ENCODE measurements at places on chromosomes 16 and 17.

DNA sequence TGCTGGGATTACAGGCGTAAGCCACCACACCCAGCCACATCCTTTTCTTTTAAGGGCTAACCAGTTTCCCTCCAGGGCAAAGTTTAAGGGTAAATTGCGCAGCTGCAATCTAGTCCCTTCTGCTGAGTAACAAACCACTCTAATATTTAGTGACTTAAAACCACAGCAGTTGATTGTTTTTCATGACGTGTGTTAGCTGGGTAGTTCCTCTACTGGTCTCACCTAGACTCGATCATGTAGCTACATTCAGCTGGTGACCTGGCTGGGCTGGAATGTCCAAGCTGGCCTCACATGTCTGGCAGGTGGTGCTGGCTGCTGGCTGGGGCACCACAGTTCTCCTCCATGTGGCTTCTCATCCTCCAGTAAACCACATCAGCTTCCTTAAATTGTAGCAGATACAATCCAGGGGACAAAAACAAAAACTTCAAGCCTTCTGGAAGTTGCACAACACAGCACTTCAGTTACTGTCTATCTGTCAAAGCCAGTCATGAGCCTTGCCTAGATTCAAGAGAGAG is 75.5 kb downstream of the GPRC5B start:
- DNase-seq: no peak

DNA sequence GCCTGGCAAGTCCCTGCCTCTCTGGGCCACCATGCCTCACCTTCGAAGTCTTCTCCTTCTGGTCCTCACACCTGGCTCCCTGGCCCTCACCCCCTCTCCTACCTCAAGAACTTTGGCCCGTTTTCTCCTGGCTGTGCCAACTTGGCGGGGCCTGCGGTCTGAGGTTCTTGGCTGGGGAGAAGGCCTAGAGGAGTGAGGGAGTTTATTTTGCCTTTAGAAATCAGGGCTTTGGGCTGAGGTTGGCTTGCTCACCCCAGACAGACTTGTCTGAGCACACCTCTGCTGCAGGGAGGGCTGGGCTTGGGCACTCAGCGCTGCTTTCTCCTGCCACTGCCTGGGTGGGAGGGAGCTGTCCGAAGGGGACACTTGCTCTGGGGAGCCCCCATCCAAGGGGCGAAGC is 23.3 kb upstream of the TAC4 start:
- DNase-seq: no peak

DNA sequence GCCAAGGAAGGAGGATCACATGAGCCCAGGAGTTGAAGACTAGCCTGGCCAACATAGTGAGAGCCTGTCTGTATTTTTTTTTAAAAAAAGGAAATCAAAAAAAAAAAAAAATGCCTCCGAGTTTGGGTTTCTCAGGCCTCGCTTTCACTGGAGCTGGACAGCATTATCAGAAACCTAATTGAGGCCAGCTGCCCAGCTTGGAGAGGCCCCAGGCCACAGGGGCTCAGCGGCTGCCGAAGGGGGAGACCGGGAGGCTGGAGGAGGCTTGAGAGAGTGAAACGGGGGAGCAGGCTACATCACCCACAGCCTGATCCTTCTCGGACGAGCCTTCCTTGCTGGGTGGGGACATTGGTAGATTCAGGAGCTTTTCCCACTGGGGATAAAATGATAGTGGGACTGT is 5.1 kb downstream of the TTYH2 start:
- DNase-seq: no peak

DNA sequence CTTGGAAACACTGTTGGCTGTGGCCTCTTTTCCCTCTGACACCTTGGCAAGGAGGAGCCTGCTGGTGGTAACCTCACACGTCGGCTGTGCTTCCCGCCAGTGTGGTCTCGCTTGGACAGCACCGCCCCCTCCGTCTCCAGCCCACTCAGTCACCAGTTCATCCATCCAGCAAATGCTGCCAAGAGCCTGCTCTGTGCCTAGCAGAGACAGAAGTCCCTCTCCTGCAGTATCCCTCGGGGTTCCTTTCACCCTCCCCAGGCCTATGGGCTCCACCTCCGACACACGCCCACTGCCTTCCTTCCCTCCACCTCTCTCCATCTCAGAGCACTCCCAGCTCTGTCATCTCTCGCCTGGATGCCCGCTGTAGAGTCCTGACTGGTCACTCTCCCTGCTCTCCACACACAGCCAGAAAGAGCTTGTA is 12.3 kb downstream of the CACNG4 start:
- peak; percentile 82 for DNase-seq

DNA sequence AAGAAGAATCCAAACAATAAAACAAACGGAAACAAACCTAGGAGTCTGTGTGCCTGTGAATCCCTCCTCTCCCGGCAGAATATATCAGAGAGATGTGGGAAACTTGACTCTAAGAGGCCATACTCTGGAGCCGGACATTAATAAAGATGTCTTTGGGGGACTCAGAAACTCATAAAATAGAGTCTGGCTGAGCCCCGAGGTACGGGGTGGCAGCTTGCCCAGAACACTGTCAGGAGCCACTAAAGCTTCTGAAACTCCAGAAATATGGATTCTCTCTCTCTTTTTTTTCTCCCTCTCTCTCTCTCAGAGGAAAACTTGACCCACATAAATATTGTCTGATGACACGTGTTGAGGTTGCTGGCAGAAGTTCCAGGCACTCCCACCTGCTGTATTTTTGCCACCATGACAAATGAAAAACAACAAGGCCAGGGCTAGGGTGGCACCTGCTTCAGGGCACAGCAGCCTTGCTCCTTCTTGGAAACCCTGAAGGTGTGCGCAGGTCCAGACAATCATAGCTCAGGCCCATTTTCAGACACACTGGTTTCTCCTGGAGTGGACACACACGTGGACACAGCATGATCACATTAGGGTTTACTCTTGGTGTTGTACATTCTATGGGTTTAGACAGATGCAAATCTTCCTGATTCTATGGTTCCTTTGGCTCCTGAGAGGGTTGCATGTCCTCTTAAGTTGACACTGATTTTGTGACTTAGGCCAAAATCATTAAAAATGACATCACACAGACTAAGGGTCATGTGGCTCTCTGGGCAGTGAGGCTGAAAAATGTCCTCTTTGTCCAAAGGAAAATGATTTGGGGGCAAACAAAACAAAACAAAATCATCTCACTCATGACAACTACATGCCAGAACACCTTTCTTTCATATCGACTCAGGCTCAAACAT is 282.6 kb upstream of the IRX3 start:
- DNase-seq: no peak

- DNase-seq: no peak
Observed at GRCh38 chr16:78434401-78434800, 334.9 kb downstream of the WWOX start.

GRCh38 chr16:73949574-73950320 is 346.9 kb upstream of the PSMD7 start:
- DNase-seq: no peak

DNA sequence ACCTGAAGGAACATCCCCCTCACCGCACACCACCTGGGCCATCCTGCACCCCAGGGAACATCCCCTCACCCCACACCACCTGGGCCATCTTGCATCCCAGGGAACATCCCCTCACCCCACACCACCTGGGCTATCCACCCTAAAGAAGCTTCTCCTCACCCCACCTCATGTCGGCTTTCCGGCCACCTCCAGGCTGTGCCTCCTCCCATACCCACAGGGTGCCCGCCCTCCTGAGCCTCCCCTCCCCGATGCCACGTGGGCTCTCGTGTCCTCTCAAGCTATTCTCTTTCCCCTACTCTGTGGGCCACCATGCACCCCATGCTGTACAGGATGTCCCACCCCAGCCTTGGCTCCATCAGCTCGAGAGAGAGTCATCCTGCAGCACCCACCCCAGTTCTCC is 18.0 kb downstream of the MYLK3 start:
- no peak for DNase-seq

DNA sequence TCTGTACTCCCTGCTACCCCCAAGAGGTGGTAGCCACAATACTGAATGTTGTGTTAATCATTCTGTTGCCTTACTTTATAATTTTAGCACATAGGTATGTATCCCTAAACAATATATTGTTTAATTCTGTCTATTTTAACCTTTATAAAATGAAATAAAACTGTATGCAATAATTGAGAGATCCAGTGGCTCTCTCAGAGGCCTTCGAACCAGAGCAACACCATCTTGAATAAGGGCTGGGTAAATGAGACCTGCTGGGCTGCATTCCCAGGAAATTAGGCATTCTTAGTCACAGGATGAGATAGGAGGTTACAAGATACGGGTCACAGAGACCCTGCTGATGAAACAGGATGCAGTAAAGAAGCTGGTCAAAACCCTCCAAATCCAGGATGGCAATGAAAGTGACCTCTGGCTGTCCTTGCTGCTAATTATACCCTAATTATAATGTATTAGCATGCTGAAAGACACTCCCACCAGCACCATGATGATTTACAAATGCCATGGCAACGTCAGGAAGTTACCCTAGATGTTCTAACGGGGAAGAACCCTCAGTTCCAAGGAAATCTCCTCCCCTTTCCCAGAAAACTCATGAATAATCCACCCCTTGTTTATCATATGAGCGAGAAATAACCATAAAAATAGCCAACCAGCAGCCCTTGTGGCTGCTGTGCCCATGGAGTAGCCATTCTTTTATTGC is 2.0 kb upstream of the CANT1 start:
- no peak for DNase-seq

DNA sequence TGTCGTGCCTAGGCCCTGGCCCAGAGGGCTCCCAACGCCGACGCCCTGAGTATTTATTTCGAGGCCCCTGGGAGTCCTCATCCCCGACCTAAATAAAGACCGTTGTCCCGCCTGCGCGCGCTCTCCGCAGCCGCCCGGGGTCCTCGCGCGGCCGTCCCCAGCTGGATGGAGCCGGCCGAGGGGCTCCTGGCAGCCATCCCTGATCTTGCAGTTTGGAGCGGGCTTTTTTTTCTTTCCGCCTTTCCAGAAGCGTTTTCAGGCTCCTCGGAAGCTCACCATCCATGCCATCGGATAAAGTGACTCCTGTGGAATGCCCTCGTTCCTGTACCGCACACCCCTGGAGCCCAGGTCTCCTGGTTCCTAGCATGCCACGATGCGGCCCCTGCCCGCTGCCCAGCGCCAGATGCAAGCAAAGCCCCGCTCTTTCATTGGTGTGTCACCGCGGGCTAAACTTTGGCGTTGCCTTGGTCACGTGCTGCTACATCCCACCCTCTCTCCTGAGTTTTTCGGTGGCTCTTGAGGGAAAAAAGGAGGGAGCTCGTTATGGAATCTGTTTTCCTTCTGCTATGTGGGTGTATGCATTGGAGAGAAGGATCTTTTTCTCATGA is 716 bp downstream of the TMEM94 start:
- peak; percentile 50 for DNase-seq

GRCh38 chr17:4175921-4176807 is 33.2 kb downstream of the CYB5D2 start:
- no peak for DNase-seq

GRCh38 chr16:67825119-67825518 is 17.0 kb upstream of the THAP11 start:
- no peak for DNase-seq

DNA sequence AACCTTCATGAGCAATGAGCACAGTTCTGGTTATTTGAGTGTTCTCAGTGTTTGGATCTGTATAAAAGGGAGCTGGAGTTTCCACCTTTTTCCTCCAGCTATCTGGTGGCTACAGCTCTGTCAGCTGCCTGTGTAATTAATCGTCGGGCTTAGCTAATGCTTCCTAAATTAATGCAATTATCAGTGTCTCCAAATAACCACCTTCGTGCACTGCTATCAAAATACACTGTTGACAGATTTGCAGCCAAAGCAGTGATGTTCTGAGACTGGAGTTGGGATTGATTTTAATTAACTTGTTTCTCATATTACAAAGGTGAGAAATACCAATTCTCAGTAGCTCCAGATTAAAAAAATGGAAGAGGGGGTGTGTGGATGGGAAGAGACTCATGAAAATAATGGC is 325.8 kb downstream of the CBLN1 start:
- DNase-seq: no peak

DNA sequence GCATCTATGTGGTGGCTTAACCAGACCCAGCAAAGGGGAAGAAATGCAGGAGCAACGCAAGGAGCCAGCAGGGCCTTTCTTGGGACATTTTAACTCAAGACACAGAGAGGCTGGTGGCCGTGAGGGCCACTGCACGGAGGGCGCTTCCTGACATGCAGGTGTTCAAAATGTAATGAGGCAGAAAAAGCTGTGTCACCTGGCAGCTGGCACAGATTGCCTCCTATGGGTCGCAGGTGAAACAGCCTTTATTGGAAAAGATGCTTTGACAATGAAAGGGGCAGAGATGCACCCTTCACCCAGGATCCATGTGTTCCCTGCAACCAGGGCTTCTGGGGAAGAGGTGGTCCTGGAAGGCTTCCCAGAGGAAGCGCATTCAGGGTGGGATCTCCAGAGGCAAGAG is 219.3 kb downstream of the XYLT1 start:
- DNase-seq: no peak

DNA sequence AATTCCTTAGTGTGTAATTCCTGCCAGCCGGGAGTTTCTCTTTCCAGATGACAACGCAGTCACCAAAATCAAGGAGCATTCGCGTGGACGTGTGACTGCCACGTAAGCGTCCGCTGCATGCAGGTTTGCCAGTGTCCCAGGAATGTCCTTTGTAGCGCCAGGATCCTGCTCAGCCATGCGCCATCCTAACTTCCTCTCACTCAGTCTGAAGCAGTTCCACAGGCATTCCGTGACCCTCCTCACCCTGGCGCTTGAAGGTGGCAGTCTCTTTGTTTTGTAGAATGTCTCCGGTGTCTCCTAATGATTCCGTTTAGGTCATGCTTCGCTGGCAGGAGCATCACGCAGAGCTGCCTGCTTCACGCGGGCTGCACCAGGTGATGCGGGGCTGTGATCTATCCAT is 88.6 kb downstream of the RPTOR start:
- no peak for DNase-seq

- no peak for DNase-seq
Observed at GRCh38 chr17:82816358-82816757, 23.5 kb downstream of the ZNF750 start.

- no peak for DNase-seq
Observed at GRCh38 chr17:68704871-68705713, 103.9 kb upstream of the FAM20A start.

GRCh38 chr16:10938321-10938720 is 3.9 kb downstream of the DEXI start:
- DNase-seq: no peak

- no peak for DNase-seq
Observed at GRCh38 chr17:6429266-6429665, 5.7 kb downstream of the AIPL1 start.

DNA sequence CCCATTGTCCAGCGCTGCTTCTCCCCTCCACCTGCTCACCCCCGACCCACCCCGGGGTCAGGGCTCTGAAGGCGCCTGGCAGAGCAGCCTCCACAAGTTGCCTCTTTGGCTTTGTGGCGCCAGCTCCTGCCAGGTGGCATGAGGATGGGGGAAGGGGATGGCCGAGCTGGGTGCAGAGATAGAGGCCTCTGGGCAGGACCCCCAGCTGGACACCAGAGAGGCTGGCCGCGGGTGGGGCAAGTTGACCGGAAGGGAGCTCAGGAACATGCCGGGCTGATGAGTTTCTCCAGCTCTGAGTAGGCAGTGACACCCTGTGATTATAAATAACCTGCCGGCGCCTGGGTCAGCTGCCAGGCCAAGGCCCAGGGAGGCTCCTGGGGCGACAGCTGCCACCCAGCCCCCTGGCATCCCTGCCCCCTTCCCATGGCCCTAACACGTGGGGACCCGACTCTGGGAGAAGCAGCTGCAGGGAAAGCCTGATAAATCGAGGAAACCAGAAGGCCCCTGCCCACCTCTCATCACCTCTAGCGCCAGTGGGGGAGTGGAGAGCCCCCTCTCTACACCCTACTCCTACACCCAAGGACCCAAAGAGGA is 729 bp downstream of the P2RX5 start:
- DNase-seq: no peak

GRCh38 chr16:57966204-57966771 is 4.6 kb downstream of the CNGB1 start:
- no peak for DNase-seq
